ENCODE measurements at places on chromosomes 6 and 20.

DNA sequence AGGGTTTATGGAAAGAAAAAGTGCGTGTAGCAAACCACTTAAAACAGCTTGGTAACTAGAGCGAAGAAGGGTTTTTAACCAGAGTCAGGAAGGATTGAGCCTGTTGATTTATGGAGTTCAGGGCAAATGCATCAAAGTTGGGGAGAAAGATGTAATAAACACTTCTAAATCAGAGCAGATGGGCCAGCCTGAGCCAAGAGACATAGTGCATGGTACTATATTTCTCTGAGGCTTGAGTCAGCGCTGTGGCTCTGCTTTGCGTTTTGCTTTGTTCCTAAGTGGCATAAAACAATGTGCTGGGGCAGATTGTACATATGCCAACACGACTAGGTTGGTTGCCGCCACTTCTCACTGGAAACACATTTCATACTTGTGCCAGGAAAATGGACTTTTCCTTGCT, 111.3 kb downstream of the BCKDHB start:
- DNase-seq, result no peak

DNA sequence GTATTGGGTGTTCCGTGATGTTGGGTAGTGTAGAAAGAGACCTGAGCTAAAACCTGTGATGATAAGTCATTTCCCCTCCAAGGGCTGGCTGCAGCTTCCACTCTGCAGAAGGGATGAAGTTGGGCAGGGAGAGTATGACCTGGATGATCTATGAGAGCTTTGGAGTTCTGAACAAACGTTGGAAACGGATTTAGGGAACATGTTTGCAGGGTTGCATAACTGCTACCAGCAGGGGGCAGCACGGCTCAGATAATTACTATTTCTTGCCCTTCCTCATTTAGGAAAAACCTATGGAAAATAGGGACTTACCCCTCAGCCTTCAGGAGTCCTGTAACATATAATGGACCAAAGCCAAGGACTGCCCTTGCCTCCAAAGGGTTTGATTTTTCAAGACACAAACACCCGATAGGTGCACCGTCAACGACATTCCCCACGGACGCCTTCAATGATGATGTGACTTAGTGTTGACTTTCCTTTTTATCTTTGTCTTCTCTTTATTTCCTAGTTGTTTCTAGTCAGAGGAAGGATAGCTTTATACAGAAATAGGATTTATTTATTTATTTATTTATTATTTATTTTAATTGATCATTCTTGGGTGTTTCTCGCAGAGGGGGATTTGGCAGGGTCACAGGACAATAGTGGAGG, 164.9 kb upstream of the SASH1 start:
- peak; percentile 12 for DNase-seq

DNA sequence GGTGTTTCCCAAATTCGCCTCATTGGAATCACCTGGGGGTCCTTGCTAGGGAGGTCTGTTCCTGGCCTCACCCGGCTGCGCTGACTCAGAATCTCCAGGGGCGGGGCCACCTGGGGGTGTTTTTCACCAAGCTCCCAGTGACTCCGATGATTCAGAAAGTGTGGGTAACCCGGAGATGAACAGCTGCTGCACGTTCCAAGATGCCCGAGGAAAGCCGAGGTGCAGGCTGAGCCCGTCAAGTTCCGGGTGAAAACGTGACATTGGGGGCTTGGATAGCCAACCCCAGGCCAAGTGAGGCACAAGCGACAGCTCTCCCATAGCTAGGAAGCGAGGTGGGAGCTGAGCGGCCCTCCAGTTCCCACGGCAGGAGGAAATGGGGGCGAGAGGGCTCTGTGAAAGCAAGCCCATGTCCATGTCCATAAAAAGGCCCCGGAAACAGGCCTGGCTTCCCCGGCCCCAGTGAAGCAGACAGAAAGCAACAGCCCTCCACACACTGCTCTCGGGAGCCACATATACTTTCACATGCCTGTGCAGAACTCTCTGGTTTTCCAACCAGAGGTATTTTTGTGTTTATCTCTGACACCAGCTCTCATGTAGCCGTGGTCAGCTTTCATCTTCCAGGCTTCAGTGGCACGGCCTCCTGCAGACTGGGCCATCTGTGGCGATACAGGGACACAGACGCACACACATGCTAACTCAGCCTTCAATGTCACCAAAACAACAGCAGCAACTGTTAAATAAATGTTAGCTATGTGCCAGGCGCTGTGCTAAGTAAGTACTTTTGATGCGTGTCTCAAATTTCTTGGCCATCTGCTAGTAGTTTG, 90.7 kb upstream of the CCDC28A start:
- peak; percentile 94 for DNase-seq

DNA sequence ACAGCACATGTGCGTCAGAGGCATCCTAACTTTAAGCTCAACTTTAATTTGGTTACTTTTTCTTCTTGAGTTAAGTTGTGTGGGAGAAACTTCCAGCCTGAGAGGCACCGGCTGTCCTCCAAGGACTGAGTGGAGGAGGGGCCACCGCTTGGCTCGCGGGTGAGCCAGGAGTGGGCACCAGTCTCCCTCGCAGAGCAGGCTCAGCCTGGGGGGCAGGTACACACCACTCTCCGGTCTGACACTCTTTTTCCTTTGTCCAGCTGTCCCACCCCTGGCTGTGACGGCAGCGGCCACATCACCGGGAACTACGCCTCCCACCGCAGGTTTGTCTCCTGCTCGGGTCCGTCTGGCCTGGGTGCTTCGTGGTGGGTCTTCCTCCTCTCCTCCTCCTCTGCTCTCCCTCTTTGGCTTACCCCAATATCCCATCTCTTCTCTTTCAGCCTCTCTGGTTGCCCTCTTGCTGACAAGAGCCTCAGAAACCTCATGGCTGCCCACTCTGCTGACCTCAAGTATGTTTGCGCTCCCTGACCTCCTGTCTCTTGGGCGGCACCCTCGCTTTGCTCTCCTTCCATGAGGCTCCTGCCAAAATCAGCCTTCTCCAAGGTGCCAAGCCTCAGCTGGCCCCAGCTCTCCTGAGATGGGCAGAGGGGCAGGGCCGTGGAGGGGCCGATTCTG, 32.6 kb upstream of the PCMTD2 start:
- no peak for DNase-seq

GRCh38 chr6:41197234-41197633, 3.7 kb downstream of the TREML2 start:
- no peak for DNase-seq

- no peak for DNase-seq
These were observed 31.7 kb upstream of the MYB start for GRCh38 chr6:135149376-135149775.

- DNase-seq, result no peak
These were observed 548 bp upstream of the TMEM74B start for GRCh38 chr20:1185316-1185741.

- no peak for DNase-seq
These were observed 67.1 kb upstream of the SLC22A23 start for GRCh38 chr6:3523966-3524365.

DNA sequence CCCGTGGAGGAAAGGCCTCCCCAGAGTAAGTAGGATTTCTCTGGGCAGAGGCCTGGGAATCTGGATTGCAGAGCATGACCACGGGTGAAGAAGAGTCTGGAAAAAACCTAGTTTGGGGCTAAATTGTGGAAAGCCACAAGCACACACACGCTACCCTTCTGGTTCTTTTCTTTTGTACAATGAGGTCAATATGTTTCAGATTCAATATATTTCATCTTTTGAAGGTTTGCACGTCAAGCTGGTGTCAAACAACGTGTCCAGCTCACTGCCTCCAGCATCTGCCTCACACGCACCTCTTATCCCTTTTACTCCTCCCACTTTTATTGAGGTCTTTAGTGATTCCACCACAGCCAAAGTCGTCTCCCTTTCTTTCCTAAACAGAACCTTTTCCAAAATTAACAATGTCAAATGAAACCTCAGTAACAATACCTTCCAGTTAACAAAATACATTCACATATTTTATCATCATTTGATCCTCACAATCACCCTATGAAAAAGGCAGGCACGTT, 773 bp upstream of the EPB41L2 start:
- DNase-seq, result no peak

- DNase-seq, result no peak
These were observed 19.5 kb upstream of the RALGAPA2 start for GRCh38 chr20:20731945-20732296.

- no peak for DNase-seq
These were observed 28.7 kb downstream of the TXNDC5 start for GRCh38 chr6:7881765-7882500.

- no peak for DNase-seq
These were observed 82.7 kb upstream of the TOP1 start for GRCh38 chr20:40945754-40946450.

- no peak for DNase-seq
These were observed 100.9 kb upstream of the FOXP4 start for GRCh38 chr6:41445261-41445660.

- no peak for DNase-seq
These were observed 501.8 kb downstream of the CD83 start for GRCh38 chr6:14619419-14619781.

DNA sequence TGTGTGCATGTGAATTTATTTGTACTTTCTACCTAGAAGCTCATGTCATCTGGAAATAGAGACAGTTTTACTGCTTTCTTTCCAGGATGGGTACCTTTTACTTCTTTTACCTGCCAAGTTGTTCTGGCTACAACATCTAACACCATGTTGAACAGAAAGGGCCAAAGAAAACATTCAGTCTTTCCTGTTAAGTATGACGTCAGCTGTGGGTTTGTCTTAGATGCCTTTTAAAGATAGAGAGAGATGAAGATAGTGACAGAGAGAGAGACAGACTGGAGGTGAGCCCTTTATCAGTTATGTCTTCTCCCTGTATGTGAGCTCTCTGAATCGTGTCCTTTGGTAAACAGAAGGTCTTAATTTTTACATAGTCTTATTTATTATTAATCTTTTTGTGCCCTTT, 3.4 kb upstream of the DACT2 start:
- DNase-seq, result no peak

DNA sequence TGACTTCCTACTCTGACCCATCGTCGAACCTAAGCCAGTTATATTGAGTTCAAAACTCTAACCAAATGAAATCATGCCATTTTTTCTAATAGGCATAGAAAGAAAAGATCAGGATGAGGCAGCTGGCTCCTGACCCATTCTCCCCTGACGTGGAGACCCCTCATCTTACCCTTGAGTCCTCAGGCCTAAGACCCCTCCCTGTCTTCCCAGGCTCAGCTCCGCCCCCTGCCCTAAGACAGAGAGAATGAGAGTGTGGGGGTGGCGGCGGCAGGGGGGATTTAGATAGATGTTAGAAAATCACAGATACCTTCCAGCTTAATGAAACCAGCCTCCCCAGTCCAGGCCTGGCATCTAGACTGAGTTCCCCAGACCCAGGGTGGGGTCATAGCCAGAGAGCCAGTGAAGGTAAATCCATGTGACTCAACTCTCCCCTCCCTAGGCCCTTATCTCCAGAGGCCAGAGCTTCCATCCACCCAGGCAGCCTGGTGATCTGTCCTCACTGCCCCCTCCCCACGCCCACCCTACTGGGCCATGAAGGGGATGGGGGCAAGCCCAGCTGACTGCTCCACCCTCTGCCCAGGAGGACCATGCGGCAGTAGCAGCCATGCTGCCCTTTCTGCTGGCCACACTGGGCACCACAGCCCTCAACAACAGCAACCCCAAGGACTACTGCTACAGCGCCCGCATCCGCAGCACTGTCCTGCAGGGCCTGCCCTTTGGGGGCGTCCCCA, 6.8 kb downstream of the TMEM63B start:
- DNase-seq, result no peak

DNA sequence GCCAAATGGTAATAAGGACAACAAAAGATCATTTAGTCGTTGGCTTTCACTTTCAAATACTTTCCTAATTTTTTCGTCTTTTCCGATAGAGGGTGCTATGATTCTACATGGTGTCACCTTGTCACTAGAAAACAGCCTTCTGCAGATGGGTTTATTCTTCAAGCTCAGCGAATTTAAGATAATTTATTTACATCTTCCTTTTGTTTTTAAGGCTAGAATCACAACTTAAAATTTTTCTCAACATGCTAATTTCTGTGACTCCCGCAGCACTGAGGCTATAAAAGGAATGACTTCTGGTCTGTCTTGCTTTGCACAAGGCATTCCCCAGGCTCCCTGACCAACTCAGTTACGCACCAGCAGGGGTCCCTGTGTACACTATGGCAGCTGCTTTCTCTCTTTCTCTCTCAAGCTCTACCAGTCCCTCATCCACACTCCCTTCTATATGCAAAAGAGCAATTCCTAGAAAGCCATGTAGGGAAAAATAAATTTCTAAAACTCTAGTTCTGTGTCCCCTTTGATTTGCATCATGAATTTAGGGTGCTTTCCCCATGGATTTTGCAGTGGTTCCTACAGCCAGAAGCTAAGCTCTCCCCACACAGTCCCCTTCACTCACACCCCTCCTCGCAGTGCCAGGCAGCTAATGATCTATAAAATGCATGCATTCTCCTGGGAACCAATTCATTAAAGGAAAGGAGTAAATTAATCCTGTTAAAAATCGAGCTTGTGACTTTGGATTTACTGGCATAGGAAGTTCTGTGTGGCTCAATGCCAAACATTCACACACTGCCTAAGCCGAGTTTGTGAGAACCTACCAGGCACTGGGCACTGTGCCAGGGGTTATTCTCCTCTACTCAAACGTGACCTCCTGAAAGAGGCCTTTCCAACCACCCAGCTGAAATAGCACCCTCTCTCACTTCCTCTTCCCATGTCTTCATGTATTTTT, 74.5 kb downstream of the DCDC2 start:
- peak; percentile 76 for DNase-seq

DNA sequence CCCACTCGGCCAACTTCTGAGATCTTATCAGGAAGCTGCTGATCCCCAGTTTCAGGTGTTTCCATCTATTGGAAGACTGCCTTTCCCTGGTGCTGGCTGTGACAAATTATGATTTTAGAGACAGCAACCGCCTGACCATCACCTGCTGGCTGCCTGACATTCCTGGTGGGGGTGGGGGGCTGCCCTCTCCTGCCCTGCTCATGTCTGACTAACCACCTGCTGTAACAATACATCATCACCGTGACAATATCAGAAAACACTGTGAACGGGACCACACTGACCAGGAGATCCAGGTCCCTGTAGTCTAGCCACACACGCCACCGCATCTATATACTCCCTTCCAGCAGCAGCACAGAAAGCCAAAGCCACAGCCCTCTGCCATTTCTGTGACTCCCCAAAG, 537.5 kb downstream of the QKI start:
- no peak for DNase-seq

DNA sequence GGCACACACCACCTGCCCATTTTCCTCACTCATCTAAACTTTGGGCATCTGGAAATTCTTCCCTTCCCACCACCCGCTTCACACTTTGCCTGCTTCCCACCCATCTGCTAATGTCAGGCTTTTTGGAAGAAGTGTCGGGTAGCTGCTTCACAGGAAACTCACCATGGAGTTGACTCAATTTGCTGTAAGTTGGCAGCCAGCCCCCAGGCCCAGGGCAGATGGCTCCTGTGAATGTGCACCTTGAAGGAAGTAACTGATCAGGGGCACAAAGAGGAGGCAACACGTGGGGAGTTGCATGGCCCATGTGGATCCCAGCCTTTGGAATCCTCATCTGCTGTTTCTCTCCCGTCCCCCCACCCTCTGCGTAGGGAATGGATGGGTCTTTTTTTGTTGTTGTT, 87.3 kb downstream of the PPP1R14C start:
- peak; percentile 41 for DNase-seq

GRCh38 chr6:156933201-156934068, 156.3 kb downstream of the ARID1B start:
- DNase-seq, result no peak

Data from NCI-H2171 (cell line).